ENCODE measurements at places on chromosomes 2 and 18. TPM values are rescaled to one million over a fixed set of nuclear protein-coding genes. Genes with fewer than 3 reads are reported as not detected.

GRCh38 chr2:37753758-37754157 lies 82.3 kb upstream of the CDC42EP3 start:
- no peaks in the 10 kb centered on the region for H3K27me3 ChIP-seq
- no peaks in the 10 kb centered on the region for H3K4me1 ChIP-seq
- no peak overlapping the region for H3K27ac ChIP-seq

- no peaks in the 10 kb centered on the region for H3K36me3 ChIP-seq
- no peaks in the 10 kb centered on the region for H3K4me1 ChIP-seq
- H3K4me3 ChIP-seq = no peak overlapping the region
- H3K27me3 ChIP-seq = peaks cover 52% of the 10 kb centered on the region
- no peak for DNase-seq
Observed at GRCh38 chr2:239489481-239489880, 88.7 kb upstream of the HDAC4 start.

- H3K27ac ChIP-seq = no peak overlapping the region
- peaks cover 4% of the 10 kb centered on the region for H3K36me3 ChIP-seq
- no peak overlapping the region for H3K4me3 ChIP-seq
- H3K27me3 ChIP-seq = peaks cover 5% of the 10 kb centered on the region
- H3K4me1 ChIP-seq = no peaks in the 10 kb centered on the region
- no peak for DNase-seq
Observed at GRCh38 chr2:36708041-36708741, 11.7 kb downstream of the VIT start.

The CDK15 gene
- not detected for polyA plus RNA-seq

- DNase-seq = peak; percentile 17
- peak overlapping the region; percentile 98 for H3K27ac ChIP-seq
- H3K27me3 ChIP-seq = no peaks in the 10 kb centered on the region
- H3K36me3 ChIP-seq = no peaks in the 10 kb centered on the region
- H3K4me3 ChIP-seq = no peak overlapping the region
Observed at GRCh38 chr2:37377187-37377532, 32.7 kb downstream of the QPCT start.

DNA sequence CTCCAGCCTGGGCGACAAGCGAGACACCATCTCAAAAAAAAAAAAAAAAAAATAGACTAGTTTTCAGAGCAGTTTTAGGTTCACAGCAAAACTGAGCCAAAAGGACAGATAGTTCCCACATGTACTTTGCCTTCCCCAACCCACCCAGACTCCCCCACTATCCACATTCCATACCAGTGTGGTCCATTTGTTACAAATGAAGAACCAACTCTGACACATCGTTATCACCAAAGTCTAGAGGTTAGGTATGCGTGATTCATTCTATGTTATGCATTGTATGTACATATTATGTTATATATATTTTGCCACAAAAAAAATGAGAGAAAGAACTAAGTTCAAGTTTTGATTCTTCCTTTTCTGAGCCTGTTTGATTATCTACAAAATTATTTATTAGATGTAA lies 3.5 kb downstream of the DUSP11 start:
- H3K27ac ChIP-seq = no peak overlapping the region
- DNase-seq = no peak
- H3K36me3 ChIP-seq = peaks cover 10% of the 10 kb centered on the region
- H3K27me3 ChIP-seq = no peaks in the 10 kb centered on the region
- peaks cover 16% of the 10 kb centered on the region for H3K4me1 ChIP-seq

The CIDEA gene
- not detected for polyA plus RNA-seq

- peak; percentile 17 for DNase-seq
- H3K4me1 ChIP-seq = peaks cover 8% of the 10 kb centered on the region
- H3K36me3 ChIP-seq = no peaks in the 10 kb centered on the region
- H3K27ac ChIP-seq = peak overlapping the region; percentile 45
Observed at GRCh38 chr2:584863-585823, 92.1 kb downstream of the TMEM18 start.

The GPR35 gene
- 2.9 TPM for polyA plus RNA-seq
